ENCODE measurements at places on chromosomes 16 and 17.
A peak's percentile ranks its signal among the peaks of the same experiment; 100 is the strongest.

DNA sequence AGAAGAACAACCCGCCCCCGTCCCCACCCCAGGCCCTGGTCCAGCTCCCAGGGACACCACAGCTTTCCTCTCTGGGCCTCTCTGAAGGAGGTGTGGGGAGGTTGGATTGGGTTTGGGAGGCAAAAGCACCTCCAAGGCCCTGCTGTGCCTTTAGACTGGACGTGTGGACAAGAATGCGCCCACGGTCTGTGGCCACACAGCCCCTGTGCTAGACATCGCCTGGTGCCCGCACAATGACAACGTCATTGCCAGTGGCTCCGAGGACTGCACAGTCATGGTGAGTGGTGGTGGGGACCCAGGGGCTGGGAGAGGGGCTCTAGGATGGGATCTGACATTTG lies 3.0 kb downstream of the CORO1A start:
- peak; percentile 30 for DNase-seq

DNA sequence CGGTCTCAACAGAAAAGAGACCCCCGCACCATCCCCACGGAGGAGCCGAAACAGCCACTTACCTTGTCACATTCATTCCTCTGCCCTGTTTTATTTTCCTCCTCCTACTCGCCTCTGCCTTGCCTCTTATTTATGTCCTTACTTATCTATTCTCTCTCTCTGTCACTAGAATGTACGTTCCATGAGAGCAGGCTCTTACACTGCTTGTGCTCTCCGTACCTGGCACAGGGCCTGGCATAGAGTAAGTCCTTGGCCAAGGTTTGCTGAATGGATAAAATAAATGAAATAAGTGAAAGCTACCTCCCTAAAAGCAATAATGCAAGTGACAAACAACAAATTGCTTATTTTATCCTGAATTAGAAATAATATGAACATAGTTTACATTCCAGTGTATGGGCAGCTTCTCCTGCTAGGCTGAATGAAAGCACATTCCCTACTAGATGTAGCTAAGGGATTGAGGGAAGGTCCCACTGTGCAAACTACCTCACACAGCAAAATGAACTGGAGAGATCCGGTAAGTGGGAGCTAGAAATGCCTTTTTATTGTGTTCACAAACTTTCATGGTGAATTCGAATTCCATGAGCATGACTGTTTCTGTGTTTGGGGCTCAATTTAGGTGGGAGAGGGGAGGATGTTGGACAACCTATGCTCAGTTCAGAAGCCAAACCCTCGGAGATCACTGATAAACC lies 173.1 kb downstream of the PARN start:
- DNase-seq, result no peak

- no peak for DNase-seq
Measured at GRCh38 chr17:81687770-81688541, 4.1 kb downstream of the HGS start.

GRCh38 chr16:57284209-57284951 lies at the start of gene PLLP:
Gene PLLP (minus strand): TSS chr16:57284672. CDS start chr16:57284540, 132 bp downstream.
- peak; percentile 15 for DNase-seq

- no peak for DNase-seq
Measured at GRCh38 chr16:9176547-9177418, 85.3 kb downstream of the HAPSTR1 start.

- DNase-seq, result no peak
Measured at GRCh38 chr17:49633250-49633649, 44.6 kb downstream of the SPOP start.

GRCh38 chr16:89366561-89367537 lies 123.5 kb downstream of the ANKRD11 start:
- DNase-seq, result no peak

DNA sequence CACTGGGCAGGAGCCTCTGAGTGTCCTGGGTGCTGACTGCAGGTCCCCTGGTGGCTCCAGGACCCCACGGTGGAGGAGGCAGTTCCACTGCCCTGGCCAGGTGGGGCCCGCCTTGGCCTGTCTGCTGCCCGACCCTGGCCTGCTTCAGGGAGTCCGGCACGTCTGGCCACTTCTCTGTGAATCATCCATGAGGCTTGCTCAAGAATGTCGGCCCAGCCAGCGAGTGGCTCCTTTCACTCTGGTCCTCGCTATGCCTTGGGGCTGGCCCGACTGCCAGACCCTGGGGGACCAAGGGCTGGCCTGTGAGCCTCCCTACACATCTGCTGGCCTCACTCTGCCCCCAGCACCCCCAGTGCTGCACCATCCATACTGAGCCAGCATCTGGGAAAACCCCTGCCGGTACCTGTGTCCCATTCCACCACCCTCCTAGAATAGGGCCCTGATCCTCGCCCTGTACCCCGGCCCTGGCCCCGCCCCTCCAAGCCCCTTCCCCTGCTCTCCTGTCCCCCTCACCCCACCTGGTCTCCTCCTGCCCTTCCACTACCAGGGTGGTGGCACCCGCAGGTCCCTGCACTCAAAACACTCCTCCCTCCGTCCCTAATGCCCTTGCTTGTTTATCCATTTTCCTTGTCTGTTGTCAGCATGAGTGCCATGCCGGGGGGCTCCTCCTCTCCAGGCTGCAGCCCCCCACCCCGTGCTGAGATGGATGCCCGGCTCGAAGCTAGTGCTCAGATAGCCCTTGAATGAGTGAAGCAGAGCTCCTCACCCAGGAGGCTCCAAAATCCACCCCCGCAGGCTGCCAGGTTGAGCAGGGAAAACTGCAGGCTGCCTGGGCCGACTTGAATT lies 35.5 kb downstream of the ADCY7 start:
- no peak for DNase-seq

GRCh38 chr17:45404870-45405249 lies 27.8 kb downstream of the ARHGAP27 start:
- DNase-seq, result no peak

DNA sequence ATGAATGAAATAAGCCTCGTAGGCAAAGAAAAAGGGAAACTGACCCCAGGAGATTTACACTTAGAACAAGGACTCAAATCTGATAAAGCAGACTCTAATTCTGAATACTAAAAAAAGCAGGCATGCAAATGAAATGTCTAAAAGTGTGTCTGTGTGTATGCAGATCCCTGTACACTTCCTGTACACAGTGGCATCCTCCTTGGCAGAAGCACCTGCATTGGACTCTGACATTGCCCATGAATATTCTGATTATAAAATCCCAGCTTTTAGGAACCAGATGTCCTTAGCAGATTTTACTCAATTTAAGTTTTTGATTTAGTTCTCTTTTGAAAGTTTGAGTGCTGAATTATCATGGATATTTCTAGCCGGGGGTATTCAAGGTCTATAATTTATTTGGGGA lies 306.0 kb upstream of the CDH8 start:
- DNase-seq, result no peak

GRCh38 chr17:69448431-69449102 lies 34.1 kb downstream of the MAP2K6 start:
- DNase-seq, result no peak

DNA sequence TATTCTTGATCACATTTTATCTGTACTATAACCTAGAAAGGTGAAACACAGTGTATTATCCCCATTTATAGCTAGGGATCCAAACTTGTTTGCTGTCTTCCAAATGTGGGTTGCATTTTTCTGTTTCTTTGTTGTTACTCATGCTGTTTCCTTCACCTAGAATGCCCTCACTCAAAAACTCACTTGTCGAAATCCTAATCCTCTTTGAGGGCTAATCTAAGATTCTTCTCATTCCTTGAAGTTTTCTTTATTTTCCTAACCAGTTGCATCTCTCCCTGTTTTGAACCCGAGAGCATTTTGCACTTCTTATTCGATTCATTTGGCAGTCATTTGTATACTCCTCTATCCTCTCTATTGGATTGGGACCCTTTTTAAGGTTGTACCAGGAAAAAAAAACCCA lies 9.6 kb downstream of the CALCOCO2 start:
- no peak for DNase-seq

DNA sequence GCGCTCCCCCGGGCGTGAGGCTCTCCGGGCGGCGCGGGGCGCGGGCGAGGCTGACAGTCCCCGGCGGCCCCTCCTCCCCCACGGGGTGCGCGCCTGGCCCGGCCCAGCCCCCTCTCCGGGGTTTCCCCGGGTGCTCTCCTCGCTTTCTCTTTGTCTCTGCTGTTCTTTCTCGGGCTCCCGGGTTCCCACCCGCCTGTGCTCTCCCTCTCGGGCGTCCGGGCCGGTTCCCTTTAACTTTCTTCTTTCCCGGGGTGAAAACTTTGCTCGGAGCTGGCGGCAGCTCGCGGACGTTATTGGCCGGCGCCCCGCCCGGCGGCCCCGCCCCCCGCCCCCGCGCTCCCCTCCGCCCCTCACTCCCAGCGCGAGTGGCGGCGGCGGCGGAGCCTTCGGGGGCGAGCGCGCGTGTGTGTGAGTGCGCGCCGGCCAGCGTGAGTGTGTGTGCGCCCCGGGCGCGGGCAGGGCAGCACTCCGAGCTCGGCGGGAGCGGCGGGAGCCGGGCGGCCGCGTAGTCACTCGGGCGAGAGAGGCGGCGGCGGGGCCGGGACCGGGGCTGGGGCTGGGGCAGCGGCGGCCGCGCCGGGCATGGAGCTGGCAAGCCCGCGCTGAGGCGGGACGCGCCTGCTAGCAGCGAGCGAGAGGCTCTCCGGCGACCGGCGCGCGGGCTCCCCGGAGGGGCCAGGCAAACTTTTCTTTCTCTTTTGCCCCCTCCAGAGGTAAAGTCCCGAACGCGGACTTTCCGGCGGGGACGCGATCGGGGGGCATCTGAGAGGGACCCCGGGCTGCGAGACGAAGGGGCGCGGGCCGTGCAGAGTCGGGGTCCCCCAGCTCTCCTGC lies at the start of gene NTN1:
Gene NTN1 (plus strand): TSS at position 353 of the 834 bp plus-strand sequence. CDS start 864 bp downstream, outside the sequence.
- DNase-seq, result peak; percentile 52

DNA sequence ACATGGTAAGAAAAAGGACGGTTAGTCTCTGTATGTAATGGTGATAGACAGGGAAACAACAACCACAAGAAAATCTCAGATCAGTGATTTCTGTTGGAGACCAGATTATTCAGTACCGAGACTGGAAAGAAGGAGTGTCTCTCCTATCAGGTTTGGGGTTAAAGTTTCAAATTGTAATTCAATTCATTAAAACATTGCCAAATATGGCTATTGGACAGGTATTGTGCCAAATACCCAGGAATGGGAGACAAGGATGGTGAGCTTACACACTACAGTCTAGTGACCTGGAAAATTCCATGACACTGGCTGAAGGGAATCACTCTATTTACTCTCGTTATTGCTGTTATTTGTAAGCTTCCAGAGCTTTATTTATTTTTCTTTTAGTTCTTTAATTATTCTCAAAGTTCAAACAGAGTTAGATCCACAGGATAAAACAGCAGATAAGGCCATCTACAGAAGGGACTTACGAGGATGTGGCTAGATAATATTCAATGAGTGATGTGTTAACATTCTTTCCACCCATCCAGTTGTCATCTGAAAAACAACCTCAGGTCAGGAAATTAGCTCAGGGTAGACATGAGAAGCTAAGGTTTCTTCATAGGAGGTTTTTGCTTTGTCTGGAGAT lies 25.1 kb upstream of the MMD start:
- DNase-seq, result no peak

- no peak for DNase-seq
Measured at GRCh38 chr16:87361916-87362619, 21.5 kb downstream of the FBXO31 start.

DNA sequence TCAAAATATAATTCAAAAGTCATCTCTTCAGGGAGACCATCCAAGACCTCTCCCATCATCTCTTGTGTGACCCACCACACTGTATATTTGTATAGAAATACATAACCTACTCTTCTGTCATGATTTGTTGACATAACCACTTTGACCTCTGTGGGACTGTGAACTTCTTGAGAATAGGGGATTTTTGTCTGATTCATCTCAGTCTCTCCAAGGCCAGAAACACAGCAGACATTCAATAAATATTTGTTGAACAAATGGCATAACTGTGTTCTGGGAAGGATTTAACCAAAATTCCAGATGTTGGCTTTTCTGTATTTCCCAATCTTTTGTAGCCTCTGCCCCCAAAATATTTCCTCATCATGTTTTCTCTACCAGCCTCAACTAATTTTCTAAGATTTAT lies 169.7 kb downstream of the CDH11 start:
- no peak for DNase-seq

DNA sequence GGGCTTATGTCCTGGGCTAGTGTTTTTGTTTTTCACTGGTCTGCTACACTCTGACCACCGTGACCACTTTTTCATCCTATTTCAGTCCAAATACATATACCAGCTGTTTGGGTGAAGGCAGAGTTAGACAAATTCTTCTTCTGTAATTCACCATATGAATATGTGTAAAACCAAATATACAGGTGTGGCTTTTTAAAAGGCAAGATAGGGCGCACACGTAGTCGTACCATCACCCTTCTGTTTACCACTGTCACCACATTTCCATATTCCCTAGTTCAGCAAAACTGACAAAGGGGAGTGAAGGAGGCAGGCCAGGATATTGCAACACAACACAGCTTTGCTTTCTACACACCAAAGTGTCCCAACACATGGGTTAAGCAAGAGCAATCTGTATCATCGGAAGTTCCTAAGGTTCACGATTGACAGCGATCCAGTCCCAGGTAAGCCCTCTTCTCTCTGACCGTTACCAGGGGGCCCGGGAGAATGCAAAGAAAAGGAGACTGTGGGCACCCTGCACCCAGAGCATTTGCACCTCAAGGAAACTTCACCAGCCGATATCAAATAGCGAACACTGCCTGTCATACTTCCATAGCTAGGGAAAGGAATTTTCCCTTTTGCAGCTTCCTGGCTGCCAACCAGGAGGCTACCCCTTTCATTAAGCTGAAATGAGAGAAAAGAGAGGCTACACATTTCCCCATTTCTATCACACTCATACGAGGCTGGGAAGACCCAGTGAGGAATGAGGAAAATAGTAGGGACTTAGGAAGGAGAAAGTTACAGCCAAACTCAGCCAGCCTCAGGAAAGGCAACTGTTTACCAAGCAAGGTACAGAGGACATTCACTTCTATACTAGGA lies 23.1 kb downstream of the CREBBP start:
- DNase-seq, result no peak

- no peak for DNase-seq
Measured at GRCh38 chr16:88017587-88018101, 66.4 kb downstream of the BANP start.

- no peak for DNase-seq
Measured at GRCh38 chr17:78337244-78338109, 22.4 kb downstream of the SOCS3 start.

DNA sequence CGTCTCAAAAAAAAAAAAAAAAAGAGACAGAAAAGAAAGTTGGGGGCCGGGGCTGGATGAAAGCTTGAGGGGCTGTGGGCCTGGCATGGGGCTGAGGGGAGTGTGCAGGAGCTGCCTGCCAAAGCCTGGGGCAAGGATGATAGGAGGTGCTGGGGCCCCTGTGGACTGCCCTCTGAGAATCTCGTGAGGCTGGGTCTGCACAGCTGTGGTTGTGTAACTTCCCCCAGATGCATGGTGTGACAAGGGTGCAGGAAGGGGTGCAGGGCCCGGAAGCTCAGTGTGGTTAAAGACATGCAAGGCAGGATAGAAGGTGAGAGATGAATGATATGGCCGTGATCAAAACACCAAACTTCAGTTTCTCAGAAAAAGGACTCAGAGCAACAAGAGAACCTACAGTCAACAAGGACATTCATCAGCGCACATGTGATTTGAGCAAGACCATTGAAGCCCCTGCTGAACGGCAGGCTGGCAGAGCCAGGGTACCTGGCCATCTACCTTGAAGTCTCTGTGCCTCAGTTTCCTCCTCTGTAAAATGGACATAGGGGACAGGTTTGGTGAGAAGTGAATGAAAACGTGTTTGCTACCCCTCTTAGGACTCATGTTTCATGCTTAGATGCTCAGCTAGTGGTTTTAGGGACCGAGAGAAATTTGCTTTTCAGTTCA lies 9.6 kb downstream of the IL32 start:
- peak; percentile 54 for DNase-seq
